ENCODE measurements at places on chromosomes 2 and 18.

DNA sequence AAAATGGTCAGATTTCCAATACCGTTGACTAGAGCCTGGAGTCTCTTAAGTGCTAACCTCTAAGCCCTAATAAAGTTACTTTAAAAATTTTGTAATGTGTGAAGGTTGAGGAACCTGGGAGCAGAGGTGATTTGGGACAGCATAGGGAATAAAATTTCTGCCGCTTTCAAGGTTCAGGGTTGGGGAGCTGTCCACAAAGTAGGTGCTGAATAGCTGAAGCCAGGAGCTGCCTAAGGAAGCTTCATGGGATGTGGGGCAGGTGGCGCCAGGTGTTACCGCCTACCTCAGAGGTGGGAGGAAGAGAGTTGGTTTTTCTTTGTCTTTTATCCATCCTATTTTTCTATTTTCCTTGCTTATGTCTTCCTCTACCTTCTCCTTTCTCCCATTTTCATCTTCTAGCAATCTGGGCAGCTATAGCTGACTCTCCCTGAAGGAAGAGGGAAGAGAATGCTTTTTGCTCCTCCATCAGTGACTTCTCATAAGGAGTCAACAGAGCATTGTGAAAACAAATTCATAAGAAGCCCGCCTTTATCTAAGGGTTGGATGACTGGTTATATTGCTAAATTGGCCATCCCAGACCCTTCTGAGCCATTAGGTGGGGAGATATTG, 178.7 kb downstream of the CLIP4 start:
- peaks cover 9% of the 10 kb centered on the region for H3K4me1 ChIP-seq
- H3K27ac ChIP-seq, result no peak overlapping the region
- no peaks in the 10 kb centered on the region for H3K36me3 ChIP-seq
- no peak for ATAC-seq
- peaks cover 49% of the 10 kb centered on the region for H3K27me3 ChIP-seq

DNA sequence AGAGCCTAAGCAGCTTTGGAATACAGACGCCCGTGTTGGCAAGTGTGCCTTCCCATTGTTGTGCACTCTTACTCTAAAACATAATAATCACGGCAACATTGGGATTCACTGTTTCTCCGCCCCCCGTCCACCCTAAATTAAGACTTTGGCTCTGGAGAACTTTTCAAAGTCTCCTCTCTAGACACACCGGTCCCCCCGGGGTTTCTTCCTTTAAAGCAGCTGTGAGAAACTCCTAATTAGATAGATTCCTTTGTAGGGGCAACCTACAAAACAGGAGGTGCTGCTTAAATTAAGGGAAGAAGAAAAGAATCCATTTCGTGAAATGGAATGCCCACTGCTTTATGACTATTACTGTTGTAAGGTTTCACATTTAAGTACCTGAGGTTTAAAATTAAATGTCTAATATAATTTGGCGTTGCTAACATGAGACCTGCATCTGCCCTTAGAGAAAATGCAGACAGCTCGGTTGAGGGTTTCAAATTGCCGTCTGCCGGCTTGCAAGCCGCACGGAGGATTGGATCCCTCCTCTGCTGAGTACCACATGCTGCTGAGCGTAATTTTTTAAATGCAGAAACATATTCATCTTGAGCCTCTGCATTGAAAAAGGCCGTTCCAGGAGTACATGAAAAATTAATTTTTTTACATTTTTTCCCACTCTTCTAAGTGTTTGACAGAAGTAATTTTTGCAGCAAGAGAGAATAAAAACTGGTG, 233.3 kb downstream of the GBX2 start:
- H3K27ac ChIP-seq, result no peak overlapping the region
- no peak overlapping the region for H3K4me3 ChIP-seq
- peaks cover 7% of the 10 kb centered on the region for H3K27me3 ChIP-seq
- no peaks in the 10 kb centered on the region for H3K4me1 ChIP-seq
- H3K36me3 ChIP-seq, result no peaks in the 10 kb centered on the region
- no peak for ATAC-seq

DNA sequence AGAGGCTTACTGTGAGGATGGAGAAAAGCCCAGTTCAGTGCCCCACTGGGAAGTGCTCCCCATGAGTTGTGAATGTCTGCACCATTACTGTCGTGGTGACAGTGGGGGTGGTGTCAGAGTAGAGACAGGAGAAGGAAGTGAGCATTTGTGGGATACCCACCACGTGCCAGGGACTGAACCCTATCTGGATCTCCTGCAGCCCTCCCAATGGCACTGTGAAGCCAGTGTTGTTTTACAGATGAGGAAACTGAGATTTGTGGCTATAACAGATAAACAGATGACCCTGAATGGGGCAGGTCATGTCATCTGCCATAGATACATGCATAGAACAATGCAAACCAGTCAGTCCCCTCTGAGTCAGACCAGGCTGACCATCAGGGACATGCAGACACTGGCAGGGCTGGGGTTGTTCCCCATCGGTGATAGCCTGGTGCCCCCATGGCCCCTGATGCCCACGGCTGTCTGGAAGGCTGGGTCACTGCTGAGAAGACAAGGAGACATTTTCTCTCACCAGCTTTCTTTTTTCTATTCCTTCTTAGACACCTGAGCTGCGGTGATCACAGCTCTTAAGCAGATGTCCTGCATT, 60.8 kb downstream of the EMILIN2 start:
- H3K4me1 ChIP-seq, result peaks cover 8% of the 10 kb centered on the region
- ATAC-seq, result no peak
- peak overlapping the region; percentile 68 for H3K4me3 ChIP-seq
- no peak overlapping the region for H3K27ac ChIP-seq
- H3K27me3 ChIP-seq, result no peaks in the 10 kb centered on the region

GRCh38 chr2:214542295-214542694, 131.4 kb downstream of the VWC2L start:
- ATAC-seq, result no peak
- no peaks in the 10 kb centered on the region for H3K4me1 ChIP-seq
- H3K4me3 ChIP-seq, result no peak overlapping the region
- H3K27ac ChIP-seq, result no peak overlapping the region

DNA sequence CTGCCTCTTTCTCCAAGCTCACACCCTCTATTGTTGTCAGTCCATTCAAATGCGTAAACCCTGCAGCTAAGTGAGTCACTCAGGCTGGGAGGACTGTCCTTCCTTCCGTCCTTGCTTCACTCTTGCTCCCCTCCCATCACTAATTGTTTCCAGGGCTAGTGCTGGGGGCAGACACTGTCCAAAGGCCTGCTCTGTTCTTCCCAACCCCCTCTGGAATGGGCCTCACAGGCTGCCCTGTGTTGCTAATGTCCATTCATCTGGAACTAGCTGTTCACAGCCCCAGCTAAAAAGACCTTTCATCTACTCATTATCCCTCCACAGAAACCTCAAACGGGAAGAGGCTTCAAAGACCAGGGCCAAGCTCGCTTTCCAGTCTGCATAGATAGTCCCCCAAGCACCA, 31.9 kb upstream of the NRP2 start:
- peaks cover 18% of the 10 kb centered on the region for H3K4me1 ChIP-seq
- ATAC-seq, result no peak
- peaks cover 69% of the 10 kb centered on the region for H3K27me3 ChIP-seq
- no peak overlapping the region for H3K27ac ChIP-seq
- no peak overlapping the region for H3K4me3 ChIP-seq

DNA sequence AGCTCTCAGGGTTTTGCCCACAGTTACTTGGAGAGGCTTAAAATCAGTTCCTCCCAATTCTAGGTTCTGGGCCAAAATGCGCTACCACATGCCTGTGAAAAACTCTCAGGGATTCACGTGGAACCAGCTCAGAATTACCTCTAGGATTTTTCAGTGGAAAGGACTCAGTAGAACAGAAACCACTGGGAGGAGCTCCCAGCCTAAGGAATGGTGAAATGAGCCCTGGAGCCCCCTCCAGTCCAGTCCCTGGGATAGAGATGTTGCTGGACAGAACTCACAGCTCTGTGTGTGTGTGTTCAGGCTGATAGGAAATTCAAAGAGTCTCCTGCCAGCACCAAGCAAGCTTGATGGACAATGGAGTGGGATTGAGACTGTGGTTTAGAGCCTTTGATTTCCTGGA, 21.1 kb upstream of the SLC9A4 start:
- no peak for ATAC-seq
- no peaks in the 10 kb centered on the region for H3K4me1 ChIP-seq
- H3K27me3 ChIP-seq, result peaks cover 9% of the 10 kb centered on the region

DNA sequence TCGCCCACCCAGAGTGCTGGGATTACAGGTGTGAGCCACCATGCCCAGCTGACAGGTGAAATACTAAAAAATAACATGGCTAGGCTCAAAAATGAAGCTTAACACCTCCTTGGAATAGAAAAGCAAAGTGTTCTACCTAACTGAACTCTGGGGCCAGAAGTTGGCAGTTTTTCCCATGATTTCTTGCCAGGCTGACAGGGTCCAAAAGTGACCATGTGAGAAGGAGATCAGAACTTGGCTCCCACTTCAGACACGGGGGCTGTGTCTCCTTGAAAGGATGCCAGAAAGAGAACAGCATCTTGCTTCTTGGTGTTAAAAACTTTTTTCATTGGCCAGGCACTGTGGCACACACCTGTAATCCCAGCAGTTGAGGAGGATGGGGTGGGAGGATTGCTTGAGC, 47.0 kb downstream of the BMPR2 start:
- H3K36me3 ChIP-seq, result peaks cover 17% of the 10 kb centered on the region
- H3K4me1 ChIP-seq, result peaks cover 15% of the 10 kb centered on the region
- H3K27ac ChIP-seq, result no peak overlapping the region
- no peak overlapping the region for H3K4me3 ChIP-seq

DNA sequence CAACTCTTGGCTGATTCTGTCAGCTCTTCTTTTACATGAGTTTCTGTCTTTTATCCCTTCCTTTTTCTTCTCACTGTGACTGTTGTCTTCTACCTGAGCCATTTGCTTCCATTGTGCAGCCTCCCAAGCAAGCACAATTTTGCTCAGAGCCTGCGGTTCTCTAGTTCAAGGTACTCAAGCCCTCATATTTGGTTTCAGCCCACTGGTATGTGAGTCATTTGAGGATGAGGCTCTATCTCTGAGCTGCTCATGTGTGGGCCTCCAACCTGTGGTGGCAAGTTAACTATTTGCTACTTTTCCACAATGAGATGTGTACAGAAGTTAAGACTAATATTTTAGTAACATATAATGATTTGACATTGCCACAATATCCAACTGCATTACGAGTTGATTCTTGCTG, 183.0 kb downstream of the PHLPP1 start:
- H3K27me3 ChIP-seq, result no peaks in the 10 kb centered on the region
- no peak overlapping the region for H3K4me3 ChIP-seq
- peak; percentile 39 for ATAC-seq
- H3K36me3 ChIP-seq, result peaks cover 48% of the 10 kb centered on the region
- H3K27ac ChIP-seq, result no peak overlapping the region
- no peaks in the 10 kb centered on the region for H3K4me1 ChIP-seq

DNA sequence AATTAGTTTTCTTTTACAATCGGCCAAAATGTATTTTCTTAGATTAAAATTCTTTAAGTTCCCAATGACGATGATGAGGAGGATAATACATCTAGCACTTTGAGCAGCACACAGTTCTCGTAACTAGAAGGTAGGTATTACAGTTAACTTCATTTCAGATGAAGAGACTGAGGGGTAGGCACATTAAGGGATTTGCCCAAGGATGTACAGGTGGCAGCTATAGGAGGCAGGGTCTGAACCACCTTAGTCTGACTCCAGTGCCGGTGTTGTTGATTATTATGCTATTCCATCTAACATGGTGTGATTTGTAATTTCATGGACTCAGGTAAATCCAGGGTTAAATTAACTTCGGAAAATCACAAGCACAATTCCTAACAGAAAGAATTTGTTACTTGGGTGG, 1.1 kb downstream of the CD28 start:
- H3K4me3 ChIP-seq, result no peak overlapping the region
- no peaks in the 10 kb centered on the region for H3K36me3 ChIP-seq
- peaks cover 13% of the 10 kb centered on the region for H3K4me1 ChIP-seq
- peaks cover 45% of the 10 kb centered on the region for H3K27me3 ChIP-seq
- H3K27ac ChIP-seq, result no peak overlapping the region

DNA sequence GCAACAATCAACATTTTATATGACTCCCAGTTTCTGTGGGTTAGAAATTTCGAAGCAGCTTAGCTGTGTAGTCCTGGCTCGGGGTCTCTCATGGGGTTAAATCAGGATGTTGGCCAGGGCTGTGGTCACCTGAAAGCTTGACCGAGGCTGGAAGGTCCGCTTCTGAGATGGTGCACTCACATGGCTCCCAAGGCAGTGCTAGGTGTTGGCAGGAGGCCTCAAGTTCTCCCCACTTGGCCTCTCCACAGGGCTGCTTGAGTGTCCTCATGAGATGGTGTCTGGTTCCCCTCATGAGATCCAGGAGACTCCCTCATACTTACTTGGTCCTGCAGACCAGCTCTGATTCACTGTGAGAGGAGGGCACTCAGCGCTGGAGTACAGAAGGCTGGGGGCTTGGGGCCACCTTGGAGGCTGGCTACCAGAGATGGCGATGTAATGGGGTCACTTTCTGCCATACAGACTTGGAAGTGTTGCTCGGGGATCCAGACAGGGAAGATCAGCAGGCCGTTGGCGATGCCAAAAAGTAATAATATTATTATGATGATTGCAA, 98.8 kb downstream of the INHBB start:
- H3K27me3 ChIP-seq, result peaks cover 70% of the 10 kb centered on the region
- no peak for ATAC-seq
- H3K36me3 ChIP-seq, result no peaks in the 10 kb centered on the region
- H3K4me3 ChIP-seq, result no peak overlapping the region

DNA sequence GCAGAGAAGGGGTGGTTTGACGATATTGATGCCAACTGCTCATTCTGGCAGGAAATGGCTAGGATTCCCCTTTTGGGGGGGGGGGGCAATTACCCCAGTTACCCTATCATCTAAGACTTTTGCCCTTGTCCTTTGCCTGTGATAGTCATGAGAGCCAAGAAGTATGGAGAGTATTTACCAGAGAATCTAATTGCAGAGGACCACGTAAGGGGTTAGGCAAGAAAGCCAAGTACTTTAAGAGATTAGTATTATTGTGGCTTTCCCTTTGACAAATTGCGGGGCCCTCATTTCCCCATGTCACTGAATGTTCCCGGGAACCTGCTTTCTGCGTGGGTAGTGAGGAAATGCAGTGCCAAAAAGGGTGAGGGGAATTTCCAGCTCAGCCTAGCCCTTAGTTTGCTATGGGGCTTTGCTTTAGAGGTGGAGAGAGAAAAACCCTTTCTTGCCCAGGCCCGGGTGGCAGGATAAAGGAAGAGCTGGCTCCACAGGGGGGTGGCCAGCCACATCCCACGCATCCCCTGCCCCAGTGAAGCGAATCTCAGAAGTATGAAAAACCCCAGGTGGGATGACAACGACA, 1.5 kb downstream of the AQP4 start:
- H3K27ac ChIP-seq, result no peak overlapping the region
- no peak for ATAC-seq
- H3K4me3 ChIP-seq, result no peak overlapping the region
- peaks cover 21% of the 10 kb centered on the region for H3K27me3 ChIP-seq
- H3K4me1 ChIP-seq, result peaks cover 5% of the 10 kb centered on the region

DNA sequence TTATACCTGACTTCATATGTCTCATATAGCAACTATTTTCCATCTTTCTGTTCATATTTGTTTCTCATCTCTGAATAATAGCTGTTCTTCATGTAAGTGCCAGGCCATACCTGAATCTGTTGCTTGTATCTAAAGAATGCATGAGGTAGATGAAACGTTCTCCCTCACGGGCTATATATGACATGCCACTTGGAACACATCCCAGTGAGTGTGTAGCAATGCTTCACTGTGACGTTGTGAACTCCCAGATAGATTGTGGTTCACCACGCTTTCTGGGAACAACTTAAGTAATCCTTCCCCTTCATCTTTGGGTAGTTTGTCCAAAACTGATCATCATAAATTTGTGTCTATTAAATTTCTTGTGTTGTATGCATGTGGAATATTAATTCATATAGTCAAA, 60.1 kb downstream of the RDH14 start:
- no peaks in the 10 kb centered on the region for H3K36me3 ChIP-seq
- no peaks in the 10 kb centered on the region for H3K4me1 ChIP-seq
- peaks cover 17% of the 10 kb centered on the region for H3K27me3 ChIP-seq
- H3K4me3 ChIP-seq, result no peak overlapping the region

- H3K27me3 ChIP-seq, result no peaks in the 10 kb centered on the region
- peaks cover 6% of the 10 kb centered on the region for H3K36me3 ChIP-seq
- H3K4me1 ChIP-seq, result no peaks in the 10 kb centered on the region
- no peak for ATAC-seq
- no peak overlapping the region for H3K27ac ChIP-seq
These were observed 69.2 kb downstream of the RNF144A start for GRCh38 chr2:6986301-6986911.
